Common myeloid progenitor, CD34-positive (primary cell): ENCODE measurements at places on chromosomes 4 and X.

DNA sequence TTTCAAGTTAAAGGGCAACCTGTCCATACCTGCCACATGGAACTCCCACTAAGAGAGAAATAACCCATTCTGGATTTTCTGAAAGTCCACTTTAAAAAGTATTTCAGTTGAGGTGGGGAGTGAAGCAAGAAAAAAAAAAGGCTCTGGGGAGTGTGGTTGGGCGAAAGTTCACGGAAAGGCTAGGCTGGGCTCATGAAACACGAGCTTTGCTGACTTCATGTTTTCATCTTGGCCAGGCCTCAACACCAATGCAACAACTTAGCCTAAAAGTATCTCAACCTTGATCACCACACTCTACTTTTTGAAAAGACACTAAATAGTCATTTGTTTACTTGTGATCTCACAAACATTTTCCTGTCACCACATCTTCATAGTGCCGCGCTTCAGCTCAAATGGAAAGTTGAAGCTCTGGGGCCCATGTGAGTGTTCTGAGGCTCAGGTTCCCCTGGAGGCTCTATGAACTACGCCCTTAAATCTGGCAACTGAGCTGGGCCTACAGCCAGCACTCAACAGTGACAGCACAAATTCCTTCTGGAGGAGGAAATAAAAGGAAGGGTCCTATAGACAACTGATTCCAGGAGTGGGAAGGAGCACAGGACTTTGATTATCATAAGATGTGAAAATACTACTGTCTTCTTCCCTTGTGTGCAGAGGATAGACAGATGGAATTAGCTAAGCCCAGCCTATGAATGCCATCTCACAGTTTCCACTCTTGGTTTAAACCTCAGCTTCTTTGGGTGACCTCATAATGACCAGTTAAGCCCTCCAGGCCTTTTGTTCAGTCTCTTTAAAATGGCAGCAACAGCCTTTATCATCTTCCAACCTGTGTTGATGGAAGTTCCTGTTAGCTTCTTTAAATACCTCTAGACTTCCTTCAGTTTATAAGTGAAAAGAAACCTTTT lies 5.1 kb downstream of the CD40LG start:
- DNase-seq, result no peak

- DNase-seq, result no peak
Observed at GRCh38 chr4:20284990-20285389, 33.3 kb downstream of the SLIT2 start.

- DNase-seq, result no peak
Observed at GRCh38 chr4:111812114-111812513, 333.1 kb upstream of the FAM241A start.

- DNase-seq, result no peak
Observed at GRCh38 chr4:41221850-41222645, 7.7 kb upstream of the APBB2 start.

GRCh38 chr4:124713185-124713592 lies 657 bp upstream of the ANKRD50 start:
- DNase-seq, result peak; percentile 82

DNA sequence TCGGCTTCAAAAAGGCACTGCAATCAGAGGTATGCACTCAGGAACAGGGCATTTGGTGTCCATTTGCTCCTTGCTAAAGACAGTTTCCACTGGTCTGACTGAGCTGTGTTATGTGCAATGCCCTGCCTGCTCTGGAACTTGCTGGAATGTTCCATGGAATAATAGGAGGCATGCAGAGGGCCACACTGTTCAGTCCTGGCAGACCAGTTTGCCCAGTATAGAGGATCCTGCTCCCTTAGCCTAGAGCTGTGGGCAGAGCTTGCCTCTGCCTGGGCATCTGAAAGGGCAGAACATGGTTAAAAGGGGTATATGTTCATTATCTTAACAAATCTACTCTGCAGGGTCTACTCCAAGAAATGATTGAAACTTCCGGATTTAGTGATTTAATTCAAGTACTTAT lies 27.8 kb upstream of the CD99L2 start:
- no peak for DNase-seq
